ENCODE measurements at places on chromosomes 11 and 22.
A peak's percentile ranks its signal among the peaks of the same experiment; 100 is the strongest.

- no peak for DNase-seq
Observed at GRCh38 chr11:19441288-19441687, 200.5 kb upstream of the E2F8 start.

- no peak for DNase-seq
Observed at GRCh38 chr11:66922551-66922950, 35.6 kb downstream of the PC start.

DNA sequence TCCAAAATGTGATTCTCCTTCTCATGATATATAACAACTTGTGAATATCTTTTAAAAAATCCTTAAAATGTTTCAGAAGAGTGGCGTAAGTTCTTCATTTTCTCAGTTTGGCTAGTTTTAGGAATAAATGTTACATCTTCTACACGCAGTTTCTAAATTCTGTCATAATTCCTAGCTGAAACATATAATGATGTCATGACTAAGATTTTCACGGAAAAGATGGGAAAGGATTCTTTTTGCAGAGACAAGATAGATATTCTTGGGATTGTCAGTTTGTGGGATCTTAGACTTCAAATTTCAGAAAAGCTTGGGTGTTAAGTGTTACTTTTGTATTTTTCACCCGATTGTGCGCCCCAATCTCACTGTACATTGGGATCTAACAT lies 1.7 kb downstream of the EED start:
- DNase-seq, result no peak

- no peak for DNase-seq
Observed at GRCh38 chr22:44405661-44406060, 92.4 kb downstream of the RTL6 start.

GRCh38 chr22:35275580-35275979 lies 18.3 kb downstream of the HMGXB4 start:
- peak; percentile 59 for DNase-seq

DNA sequence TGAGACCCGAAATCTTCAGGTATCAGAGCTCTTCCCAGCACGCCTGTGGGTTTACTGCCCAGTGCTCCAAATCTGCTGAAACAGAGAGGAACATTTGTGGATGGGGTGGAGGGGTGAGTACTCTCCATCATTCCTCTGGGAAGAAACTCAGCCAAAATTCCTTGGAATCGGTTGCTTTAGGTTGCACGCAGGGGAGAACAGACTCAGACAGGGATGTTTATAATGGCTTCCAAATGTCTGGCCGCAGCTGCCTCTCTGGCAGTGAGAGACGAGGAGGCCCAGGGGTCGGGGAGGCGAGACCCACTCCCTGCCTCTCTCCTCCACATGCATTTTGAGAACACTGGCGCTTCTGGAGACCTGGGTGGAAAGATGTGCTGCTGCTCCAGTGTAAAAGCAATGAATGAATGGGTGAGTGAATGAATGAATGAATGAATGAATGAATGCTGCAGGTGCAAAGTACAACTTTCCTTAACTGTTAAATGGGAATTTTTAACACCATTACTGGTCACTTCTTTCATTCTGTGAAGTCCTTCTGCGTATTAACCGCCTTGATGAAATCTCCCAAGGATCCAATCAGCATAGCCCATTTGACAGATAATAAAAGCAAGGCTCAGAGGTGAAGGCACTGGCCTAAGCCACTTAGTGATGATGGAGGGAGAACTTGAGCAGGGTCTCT lies 437.4 kb downstream of the MIAT start:
- no peak for DNase-seq

DNA sequence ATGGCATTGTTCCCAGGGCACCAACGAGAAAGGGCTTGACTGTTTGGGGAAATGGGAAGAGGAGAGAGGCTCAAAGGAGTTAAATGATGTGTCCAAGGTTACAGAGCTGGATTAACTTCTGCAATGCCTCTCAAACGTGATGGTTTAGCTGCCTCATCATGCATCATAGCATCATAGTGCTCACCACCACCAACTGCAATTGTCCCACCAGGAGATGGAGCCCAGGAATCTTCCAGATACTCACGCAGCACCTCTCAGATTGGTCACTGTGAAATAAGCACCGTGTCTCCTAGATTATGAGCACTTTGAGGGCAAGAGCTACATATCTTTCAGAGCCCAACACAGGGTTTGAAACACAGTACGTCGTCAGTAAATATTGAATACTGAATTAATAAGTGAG lies 69.2 kb downstream of the PRSS23 start:
- DNase-seq, result no peak

DNA sequence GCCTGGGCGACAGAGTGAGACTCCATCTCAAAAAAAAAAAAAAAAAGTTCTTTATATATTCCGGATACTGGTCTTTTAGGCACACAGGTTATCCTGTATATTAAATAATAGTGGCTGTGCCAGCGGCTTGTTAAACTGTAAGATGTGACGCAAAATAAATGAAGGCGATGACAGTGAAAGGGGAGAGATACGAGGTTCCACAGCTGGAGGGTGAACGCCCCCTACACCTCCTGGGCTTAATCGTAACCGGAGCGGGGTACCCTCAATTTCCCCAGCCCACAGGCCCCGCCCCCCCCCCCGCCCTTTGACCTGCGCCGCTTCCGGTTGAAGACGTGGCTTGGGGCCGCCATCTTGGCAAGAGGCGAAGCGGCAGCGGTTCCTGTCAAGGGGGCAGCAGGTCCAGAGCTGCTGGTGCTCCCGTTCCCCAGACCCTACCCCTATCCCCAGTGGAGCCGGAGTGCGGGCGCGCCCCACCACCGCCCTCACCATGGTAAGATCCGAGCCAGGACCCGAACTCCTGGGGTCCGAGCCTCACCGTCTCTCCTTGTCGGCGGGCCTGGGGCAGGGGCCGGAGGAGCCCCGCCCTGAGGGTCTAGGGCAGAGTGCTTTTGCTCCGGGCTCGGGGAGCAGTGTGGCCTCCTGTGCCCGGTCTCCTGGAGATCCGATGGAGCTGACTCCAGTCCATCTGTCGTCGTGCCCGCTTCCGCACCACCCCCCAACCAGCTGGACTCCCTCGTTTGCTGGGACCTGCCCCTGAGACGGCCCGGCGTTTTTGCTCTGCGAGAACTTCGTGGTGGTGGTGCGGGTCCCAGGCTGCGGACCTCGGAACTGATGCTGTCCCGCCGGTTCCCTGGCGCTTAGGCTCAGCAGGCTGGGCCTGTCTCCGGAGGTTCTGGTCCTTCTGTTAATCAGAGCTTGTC lies at the start of gene ARCN1:
Gene ARCN1 (plus strand): TSS at position 349 of the 920 bp plus-strand sequence. CDS start 139 bp downstream, at position 488.
- peak; percentile 82 for DNase-seq

GRCh38 chr11:84780689-84781293 lies 846.4 kb downstream of the DLG2 start:
- DNase-seq, result peak; percentile 16

DNA sequence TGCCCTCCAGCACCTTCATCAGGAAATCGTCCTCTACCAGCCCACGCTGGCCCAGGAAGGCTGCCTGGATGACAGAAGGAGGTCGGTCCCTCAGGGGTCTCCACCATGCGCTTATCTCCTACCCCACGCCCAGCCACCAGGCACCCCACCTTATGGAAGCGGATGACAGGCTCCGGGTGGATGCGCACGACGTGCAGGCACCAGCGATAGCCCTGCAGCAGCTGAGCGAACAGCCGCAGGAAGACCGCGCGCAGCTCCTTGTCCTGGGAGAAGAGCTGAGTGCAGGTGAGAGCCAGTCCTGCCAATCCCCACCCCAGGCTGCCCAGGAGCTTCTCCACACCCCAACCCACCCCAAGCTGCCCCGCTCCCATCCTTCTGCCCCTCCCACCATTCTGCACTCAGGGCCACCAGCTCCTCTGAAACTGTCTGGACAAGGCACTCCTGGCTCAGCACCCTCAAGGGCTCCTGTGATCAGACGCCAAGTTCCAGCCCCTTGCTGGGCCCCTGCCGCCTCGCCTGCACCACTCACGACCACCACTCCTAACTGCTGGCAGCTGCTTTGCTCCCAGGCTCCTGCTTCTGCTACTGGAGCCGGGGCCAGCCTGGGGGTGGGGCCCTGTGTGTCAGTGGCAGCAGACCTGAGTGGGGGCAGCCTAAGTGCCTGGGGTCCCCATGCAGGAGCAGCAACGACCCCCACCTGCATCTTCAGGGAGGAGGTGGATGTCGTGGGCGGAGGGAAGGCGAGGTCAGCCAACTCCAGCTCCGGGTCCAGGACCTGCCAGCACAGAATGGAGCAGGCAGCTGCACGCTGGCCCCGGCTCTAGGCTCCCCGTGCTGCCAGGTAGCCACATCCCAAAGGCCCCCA lies 9.5 kb downstream of the SBF1 start:
- DNase-seq, result no peak

- DNase-seq, result no peak
Observed at GRCh38 chr22:47686594-47687345, 924.3 kb downstream of the TBC1D22A start.

DNA sequence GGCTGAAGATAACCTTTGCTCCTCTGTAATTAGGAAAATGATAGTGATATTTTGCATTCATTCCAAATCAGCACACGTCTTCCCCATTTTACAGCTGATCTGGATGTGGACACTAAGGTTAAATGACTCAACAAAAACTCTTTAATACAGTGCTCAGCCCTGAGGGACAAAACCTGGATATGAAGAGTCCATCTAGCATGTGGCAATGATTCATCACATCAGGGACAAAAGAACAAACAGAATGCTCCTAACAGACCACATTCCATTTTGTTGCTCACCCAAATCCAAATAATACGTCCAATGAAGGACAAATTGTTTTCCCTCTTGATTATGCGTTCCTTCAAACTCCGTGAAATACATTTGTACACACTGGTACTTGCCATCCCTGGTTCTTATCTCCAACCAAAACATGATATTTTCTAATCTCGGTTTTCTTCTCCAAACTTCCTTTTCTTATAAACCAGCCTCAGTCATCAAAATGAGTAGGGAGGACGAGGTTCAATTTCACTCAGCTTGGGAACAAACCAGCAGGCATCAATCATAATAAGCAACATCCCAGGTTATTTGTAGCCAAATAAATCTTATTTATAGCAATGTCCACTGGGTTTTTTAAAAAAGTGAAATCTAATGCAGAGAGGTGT lies 53.7 kb upstream of the MTMR2 start:
- peak; percentile 72 for DNase-seq

- no peak for DNase-seq
Observed at GRCh38 chr22:46360891-46361290, 25.4 kb downstream of the TRMU start.

All from EL (cell line).